ENCODE measurements at places on chromosomes 16 and 17.

DNA sequence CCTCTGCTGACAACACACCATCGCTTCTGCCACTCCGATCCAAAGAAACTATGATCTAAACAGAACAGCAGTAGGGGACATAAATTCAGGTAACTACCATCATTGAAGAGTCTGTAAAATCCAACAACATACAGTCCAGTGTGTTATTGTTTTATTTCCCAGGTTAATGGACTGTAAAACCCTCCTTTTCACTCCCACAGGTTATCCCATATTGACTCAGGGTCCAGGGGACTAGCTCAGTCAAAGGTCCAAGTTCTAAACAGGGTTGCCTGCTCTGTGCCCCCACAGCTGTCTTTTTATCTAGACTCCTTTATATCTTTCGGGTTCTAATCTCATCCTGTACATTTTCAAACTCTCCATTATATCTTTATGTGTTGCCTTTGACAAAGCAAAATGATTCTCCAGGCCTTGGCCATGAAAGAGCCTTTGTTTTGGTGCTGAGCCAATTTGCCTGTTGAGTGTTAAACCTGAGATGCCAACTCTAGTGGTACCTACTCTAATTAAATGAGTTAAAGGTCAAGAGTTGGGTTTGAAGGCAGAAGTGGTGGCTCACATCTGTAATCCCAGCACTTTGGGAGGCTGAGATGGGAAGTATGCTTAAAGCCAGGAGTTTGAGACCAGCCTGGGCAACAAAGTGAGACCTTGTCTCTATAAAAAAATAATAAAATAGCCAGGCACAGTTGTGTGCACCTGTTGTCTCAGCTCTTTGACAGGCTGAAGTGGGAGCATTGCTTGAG, 80.5 kb downstream of the SNX11 start:
- no peak for DNase-seq

DNA sequence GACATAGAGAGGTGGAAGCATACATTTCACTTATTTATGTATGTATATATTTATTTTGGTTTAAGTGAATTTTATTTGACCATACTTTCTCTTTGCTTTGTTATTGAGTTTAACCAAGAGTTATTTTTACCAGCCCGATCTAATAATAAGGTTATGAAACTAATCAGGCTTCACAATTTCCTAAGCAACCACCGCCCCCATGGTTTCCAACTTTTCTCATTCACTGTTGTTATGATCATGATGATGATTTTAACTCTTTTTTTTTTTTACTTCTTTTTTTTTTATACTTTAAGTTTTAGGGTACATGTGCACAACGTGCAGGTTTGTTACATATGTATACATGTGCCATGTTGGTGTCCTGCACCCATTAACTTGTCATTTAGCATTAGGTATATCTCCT, 30.6 kb downstream of the DNAH9 start:
- DNase-seq: no peak

GRCh38 chr16:74605746-74606520, 981 bp downstream of the GLG1 start:
- no peak for DNase-seq

GRCh38 chr16:2838928-2839327, 8.8 kb downstream of the ZG16B start:
- no peak for DNase-seq

- DNase-seq: no peak
Measured at GRCh38 chr17:76254275-76254674, 10.9 kb upstream of the UBALD2 start.

DNA sequence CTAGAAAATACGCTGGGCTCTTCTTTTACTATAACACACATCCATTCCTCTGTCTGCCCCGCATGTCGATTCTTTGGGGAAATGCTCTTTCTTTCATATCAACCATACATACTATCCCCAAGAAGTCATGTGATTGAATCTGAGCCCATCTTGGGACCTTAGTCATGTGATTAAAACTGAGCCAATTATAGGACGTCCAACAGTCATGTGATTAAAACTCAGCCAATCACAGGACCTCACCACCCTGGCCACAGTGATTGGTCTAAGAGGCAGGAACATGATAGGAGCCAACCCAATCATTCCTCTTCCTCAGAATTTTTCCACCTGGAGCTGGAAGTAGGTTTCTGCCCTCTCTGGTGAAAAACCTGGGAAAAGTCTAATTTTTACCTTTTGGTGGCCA, 78.8 kb downstream of the TMEM114 start:
- no peak for DNase-seq

- no peak for DNase-seq
Measured at GRCh38 chr17:65371702-65372101, 189.7 kb downstream of the AXIN2 start.

DNA sequence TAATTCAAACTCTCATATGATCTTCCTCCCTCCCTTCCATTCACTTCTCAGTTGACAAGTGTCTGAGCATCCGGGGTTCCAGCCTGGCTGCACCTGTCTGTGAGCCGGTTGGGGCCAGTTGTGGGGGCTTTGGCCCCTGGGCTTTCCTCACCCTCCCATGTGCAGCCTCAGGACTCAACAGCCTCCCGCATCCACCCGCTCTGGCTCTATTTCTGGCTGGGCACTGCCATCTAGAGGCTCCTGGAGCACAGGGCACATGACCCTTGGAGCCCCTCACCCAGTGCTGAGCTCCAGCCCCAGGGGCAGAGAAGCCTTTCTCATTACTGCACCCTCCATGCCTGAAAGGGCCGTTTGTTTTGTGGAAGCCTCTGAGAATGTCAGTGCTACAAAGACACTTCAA, 43.3 kb downstream of the HAPSTR1 start:
- peak; percentile 34 for DNase-seq

- no peak for DNase-seq
Measured at GRCh38 chr17:37239690-37240334, 136.0 kb upstream of the C17orf78 start.

Measured in stimulated activated CD8-positive, alpha-beta memory T cell treated with anti-CD3 and anti-CD28 coated beads, Interleukin-15, amount 100 ng/mL, for 1 hour (primary cell).